ENCODE measurements at places on chromosomes 2 and 18.

DNA sequence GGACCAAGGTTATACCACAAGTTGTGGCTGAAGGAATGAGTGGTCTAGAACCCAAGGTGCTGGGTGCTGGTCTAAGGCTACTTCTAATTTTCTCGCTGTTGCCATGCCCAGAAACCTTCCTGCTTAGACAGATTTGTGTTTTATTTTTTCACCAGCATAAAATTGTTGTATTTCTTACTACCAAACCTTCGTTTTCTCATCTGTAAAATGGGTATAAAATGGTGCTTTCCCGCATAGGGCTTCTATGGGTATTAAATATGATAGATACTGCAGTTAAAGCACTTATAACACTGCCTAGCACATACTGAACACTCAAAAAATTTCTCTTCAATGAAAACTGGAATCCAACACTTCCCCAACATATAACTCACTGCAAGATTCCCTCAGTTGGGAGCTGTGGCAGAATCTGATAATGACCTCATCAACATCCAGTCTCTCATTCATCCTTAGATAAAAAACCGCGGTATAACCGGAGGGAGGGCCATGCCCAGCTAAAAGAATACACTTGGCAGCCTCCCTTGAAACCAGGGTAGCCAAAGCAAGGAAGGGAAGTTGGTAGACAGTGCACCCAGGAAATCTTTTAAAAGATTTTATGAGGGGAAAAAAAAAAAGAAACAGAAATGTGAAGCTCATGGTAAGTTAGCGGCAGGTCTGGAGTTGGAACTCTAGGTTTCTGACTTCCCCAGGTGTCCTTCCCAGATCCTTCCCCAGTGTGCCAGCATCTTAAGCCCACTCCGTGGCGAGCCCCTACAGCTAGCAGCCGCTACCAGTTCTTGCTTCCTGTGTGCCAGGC is 1.2 kb downstream of the NEMP2 start:
- no peak for DNase-seq

DNA sequence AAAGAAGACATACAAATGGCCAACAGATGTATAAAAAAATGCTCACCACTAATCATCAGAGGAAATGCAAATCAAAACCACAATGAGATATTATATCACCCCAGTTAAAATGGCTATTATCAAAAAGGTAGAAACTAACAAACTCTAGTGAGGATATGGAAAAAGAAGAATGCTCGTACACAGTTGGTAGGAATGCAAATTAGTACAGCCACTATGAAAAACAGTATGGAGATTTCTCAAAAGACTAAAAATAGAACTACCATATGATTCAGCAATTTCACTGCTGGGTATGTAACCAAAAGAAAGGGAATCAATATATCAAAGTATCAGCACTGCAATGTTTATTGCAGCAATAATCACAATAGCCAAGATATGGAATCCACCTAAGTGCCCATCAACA is 519.3 kb upstream of the HNMT start:
- DNase-seq, result no peak

DNA sequence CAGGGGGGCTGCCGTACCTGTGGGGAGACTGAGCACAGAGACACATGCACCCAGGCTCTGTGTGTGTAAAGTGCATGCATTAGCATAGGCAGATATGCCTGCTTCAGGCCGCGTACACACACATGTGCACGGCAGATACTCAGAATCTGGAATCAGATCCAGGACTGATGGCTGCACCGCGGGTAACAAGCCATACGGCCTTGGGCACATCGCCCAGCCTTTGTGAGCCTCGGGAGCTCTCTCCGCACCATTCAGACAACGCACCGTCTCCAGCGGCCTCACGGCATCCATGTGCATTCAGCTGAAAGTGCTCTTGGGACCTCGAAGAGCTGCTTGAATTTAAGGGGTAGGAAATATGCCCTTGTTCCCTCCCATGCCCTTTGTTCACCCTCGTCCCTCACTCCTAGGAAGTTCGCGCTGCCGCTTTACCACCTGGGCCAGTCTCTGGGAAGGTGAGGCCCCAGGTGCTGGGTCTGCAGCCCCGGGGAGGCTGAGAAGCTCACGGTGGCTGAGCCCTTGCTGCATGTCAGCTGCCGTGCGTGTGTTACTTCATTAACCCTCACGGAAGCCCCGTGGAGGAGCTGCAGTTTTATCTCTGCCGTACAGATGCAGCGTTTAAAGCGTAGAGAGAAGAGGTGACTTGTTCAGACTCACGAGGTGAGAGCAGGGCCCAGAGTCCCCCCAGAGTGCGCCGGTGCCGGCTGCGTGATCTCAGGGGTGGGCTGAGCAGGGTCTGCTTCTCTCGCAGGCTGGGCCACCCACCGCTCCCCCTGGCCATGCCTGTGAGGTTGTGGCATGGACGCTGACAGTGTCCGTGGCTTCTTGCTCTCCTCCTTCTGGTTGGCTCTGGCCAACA is 377.7 kb upstream of the MYT1L start:
- no peak for DNase-seq

- DNase-seq, result no peak
Observed at GRCh38 chr2:18172607-18173006, 294.1 kb downstream of the KCNS3 start.

All from activated naive CD4-positive, alpha-beta T cell treated with anti-CD3 and anti-CD28 coated beads for 36 hours (primary cell).